ENCODE measurements at places on chromosomes 2 and 18. TPM values are rescaled to one million over a fixed set of nuclear protein-coding genes. Genes with fewer than 3 reads are reported as not detected.

DNA sequence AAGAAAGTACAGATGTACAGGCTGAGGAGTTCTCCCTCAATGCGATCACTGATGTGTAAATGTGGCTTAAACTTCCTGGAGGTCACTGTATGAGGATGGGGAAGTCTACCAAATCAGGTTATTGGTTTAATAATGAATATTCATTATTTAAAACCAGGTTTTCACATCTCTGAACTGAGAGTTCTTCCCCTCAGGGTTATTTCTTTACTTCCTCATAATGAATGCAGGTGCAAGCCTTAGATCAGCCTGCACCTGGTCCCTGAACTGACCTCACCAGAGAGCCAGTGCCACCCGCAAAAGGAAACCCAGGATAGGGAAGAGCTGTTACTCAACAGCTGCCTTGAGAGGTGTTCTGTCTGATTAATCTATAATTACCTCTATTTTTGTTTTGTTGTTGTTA, 369.0 kb downstream of the EPHA4 start:
- H3K4me1 ChIP-seq = peaks cover 5% of the 10 kb centered on the region
- H3K36me3 ChIP-seq = no peaks in the 10 kb centered on the region
- no peaks in the 10 kb centered on the region for H3K27me3 ChIP-seq
- H3K27ac ChIP-seq = no peak overlapping the region

- no peaks in the 10 kb centered on the region for H3K27me3 ChIP-seq
- no peak overlapping the region for H3K4me3 ChIP-seq
- no peaks in the 10 kb centered on the region for H3K4me1 ChIP-seq
- peak; percentile 39 for DNase-seq
These were observed 162.0 kb downstream of the RTP5 start for GRCh38 chr2:242031481-242032019.

- H3K27me3 ChIP-seq = no peaks in the 10 kb centered on the region
- H3K4me1 ChIP-seq = peaks cover 18% of the 10 kb centered on the region
- H3K36me3 ChIP-seq = no peaks in the 10 kb centered on the region
- DNase-seq = no peak
- H3K27ac ChIP-seq = no peak overlapping the region
These were observed 141.9 kb downstream of the HAUS1 start for GRCh38 chr18:46246101-46246500.

GRCh38 chr18:24052053-24052452, 37.5 kb downstream of the TTC39C start:
- H3K27ac ChIP-seq = peak overlapping the region; percentile 2
- no peaks in the 10 kb centered on the region for H3K36me3 ChIP-seq
- no peaks in the 10 kb centered on the region for H3K27me3 ChIP-seq
- H3K4me3 ChIP-seq = no peak overlapping the region

GRCh38 chr2:9206991-9207640, 504 bp downstream of the ASAP2 start:
- no peaks in the 10 kb centered on the region for H3K27me3 ChIP-seq
- peak overlapping the region; percentile 95 for H3K27ac ChIP-seq
- peaks cover 33% of the 10 kb centered on the region for H3K4me1 ChIP-seq
- H3K36me3 ChIP-seq = no peaks in the 10 kb centered on the region
- H3K4me3 ChIP-seq = peak overlapping the region; percentile 86

DNA sequence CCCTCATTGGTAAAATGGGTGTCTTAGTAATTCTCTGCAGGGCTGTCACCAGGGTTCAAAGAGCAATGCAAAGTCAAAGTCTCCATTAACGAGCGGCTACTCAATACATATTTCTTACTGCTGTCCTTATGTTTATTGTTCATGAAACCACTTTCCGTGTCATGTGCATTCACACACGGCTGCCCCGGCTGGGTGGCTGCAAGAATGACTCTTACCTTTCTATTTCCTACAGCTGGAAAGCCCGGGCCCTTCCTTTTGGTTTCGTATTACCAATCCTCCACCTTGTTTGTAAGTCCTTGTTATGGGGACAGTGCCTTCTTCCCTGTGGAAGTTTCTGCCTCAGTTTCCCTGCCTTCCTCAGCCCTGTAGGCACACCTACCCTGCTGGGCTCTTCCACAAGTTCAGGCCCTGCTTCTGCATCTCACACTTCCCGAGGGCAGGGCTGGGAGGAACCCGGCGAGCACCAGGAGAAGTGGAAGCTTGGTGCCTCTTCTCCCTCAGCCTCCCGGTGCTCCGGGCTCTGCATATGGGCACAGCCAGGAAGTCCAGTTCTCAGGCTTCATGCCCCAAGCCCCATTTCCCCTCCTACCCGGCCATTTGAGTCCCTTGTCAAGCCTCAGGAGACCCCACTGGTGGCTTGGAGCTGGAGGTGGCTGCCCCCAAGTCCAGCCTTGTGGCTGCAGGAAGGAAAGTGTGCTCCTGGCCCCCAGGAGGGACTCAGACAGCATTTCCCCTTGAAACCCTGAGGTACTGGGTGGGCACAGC, 18.7 kb upstream of the ACKR3 start:
- no peak for DNase-seq
- H3K27me3 ChIP-seq = no peaks in the 10 kb centered on the region
- no peak overlapping the region for H3K27ac ChIP-seq
- H3K4me3 ChIP-seq = no peak overlapping the region
- H3K36me3 ChIP-seq = no peaks in the 10 kb centered on the region

GRCh38 chr2:166090908-166091307, 36.9 kb downstream of the SCN1A start:
- H3K4me3 ChIP-seq = no peak overlapping the region
- no peaks in the 10 kb centered on the region for H3K36me3 ChIP-seq
- no peaks in the 10 kb centered on the region for H3K27me3 ChIP-seq
- DNase-seq = no peak

DNA sequence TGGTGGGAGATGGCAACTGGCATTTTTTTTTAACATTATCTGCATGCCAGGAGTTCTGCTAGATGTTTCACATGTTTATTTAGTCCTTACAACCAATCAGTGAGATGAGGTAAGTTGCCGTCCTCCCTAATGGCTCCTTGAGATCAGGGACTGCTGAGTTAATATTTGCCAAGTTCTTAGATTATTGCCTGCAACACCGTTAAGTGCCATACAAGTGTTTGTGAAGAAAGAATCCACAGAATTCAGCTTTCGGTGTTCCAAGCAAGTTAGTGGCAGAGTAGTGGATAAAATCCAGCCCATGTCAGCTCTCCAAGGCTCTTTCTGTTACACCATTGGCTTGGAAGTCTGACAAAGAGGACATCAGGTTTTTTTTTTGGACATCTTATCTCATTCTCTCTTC, 95.9 kb downstream of the C1QL2 start:
- no peaks in the 10 kb centered on the region for H3K27me3 ChIP-seq
- no peak overlapping the region for H3K4me3 ChIP-seq
- H3K36me3 ChIP-seq = no peaks in the 10 kb centered on the region
- DNase-seq = no peak
- no peak overlapping the region for H3K27ac ChIP-seq
- H3K4me1 ChIP-seq = no peaks in the 10 kb centered on the region

GRCh38 chr2:152098496-152099366, at the start of gene CACNB4:
Gene CACNB4 (minus strand): TSS chr2:152099044.
- DNase-seq = no peak
- peaks cover 37% of the 10 kb centered on the region for H3K27me3 ChIP-seq
- no peaks in the 10 kb centered on the region for H3K4me1 ChIP-seq
- H3K4me3 ChIP-seq = peak within 1 kb of the TSS; percentile 59

DNA sequence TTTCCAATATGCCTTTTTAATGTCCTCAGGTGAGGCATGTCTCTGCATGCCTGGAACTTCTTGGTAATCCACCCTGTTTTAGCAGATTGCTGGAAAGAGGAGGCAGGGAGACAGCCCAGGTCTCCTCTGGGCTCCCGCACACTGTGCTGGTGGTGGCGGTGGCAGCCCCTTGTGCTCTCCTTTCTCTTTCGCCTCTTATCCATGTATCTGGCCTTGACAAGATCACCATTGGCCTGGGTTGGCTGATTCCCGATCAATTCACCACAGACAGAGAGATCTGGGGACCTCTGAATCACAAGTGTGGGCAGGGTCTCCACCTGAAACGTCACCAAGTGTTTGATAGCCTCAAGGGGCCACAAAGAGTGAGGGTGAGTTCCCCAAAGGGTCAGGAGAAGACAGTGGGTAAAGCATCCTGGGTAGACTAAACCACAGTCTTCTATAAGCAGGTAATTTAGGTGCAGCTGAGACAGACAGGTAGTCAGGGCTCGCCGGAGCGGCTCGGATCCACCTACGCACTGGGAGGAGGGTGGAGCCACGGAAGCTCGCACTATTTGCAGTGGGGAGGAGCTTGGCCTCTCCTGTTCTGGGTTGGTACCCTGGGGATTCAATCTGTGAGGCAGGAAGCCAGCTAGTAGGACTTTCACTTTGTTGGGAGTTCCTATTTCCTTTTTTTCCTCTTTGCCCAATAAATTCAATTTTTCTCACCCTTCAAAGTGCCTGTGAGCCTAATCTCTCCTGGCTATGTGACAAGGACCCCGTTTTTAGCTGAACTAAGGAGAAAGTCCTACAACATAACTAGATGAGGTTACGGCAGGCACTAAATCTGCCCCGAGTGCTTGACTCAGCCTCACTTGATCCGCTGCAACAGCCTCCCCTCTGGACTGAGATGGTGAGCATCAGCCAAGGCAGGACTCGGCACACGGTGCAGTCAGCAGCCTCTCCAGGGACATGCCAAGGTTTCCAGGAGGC, 57.6 kb downstream of the SLC4A3 start:
- H3K27me3 ChIP-seq = no peaks in the 10 kb centered on the region
- H3K4me1 ChIP-seq = peaks cover 6% of the 10 kb centered on the region
- H3K27ac ChIP-seq = peak overlapping the region; percentile 52
- peak overlapping the region; percentile 35 for H3K4me3 ChIP-seq
- DNase-seq = peak; percentile 83

DNA sequence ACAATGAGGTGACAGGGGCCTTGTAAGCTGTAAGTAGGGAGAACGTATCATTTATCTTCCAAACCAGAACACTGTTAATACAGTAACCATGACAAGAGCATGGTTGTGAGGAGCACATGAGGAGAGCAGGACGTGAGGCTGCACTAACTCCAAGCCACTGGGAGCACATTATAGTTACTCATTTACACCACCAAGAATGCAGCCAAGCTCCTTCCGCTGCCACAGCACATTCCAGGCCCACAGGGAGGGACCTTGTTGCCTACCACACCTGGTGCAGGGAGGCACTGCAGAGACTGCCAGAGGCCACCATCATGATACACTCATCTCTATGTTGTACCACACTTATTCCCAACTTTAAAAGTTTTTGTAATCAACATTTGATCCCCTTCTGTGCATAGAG, 13.5 kb upstream of the SFXN5 start:
- H3K4me3 ChIP-seq = no peak overlapping the region
- no peak for DNase-seq
- no peaks in the 10 kb centered on the region for H3K4me1 ChIP-seq
- H3K36me3 ChIP-seq = peaks cover 11% of the 10 kb centered on the region
- H3K27me3 ChIP-seq = no peaks in the 10 kb centered on the region
- H3K27ac ChIP-seq = no peak overlapping the region

- H3K4me3 ChIP-seq = no peak overlapping the region
- H3K4me1 ChIP-seq = no peaks in the 10 kb centered on the region
- no peaks in the 10 kb centered on the region for H3K36me3 ChIP-seq
- no peaks in the 10 kb centered on the region for H3K27me3 ChIP-seq
- no peak for DNase-seq
These were observed 194.8 kb downstream of the TPGS2 start for GRCh38 chr18:36633961-36634412.

GRCh38 chr2:218391202-218391601, 8.5 kb upstream of the CTDSP1 start:
- no peaks in the 10 kb centered on the region for H3K4me1 ChIP-seq
- H3K36me3 ChIP-seq = no peaks in the 10 kb centered on the region
- H3K27me3 ChIP-seq = no peaks in the 10 kb centered on the region

- H3K4me1 ChIP-seq = no peaks in the 10 kb centered on the region
- H3K36me3 ChIP-seq = no peaks in the 10 kb centered on the region
- H3K27me3 ChIP-seq = no peaks in the 10 kb centered on the region
- H3K27ac ChIP-seq = no peak overlapping the region
- H3K4me3 ChIP-seq = no peak overlapping the region
These were observed 307.2 kb downstream of the FBXO15 start for GRCh38 chr18:73840319-73840945.

- H3K27ac ChIP-seq = peak overlapping the region; percentile 82
- H3K27me3 ChIP-seq = no peaks in the 10 kb centered on the region
- no peaks in the 10 kb centered on the region for H3K36me3 ChIP-seq
- H3K4me3 ChIP-seq = peak overlapping the region; percentile 3
- peak; percentile 67 for DNase-seq
- H3K4me1 ChIP-seq = no peaks in the 10 kb centered on the region
These were observed 228.3 kb upstream of the FOSL2 start for GRCh38 chr2:28164280-28164801.

DNA sequence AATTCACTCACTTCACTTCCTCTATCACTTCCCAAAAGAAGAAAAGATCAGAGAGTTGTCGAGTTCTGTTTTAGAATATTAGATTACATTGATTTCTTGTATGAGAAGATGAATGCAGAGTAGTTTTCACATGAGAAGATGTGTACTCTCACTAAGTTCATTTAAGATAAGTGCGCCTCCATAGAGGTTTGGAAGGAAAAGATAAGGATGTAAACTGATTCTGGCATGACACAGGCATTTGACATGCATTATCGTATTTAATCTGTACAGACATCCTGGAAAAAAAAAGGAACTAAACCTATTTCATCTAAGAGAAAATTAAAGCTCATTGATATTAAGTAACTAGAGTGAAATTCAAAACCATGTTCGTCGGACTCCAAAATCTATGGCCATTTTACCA, 152.2 kb upstream of the CRIM1 start:
- H3K27me3 ChIP-seq = no peaks in the 10 kb centered on the region
- DNase-seq = no peak
- H3K4me3 ChIP-seq = no peak overlapping the region
- no peaks in the 10 kb centered on the region for H3K36me3 ChIP-seq
- H3K4me1 ChIP-seq = no peaks in the 10 kb centered on the region
- H3K27ac ChIP-seq = no peak overlapping the region

- H3K4me1 ChIP-seq = no peaks in the 10 kb centered on the region
- H3K36me3 ChIP-seq = no peaks in the 10 kb centered on the region
- H3K27ac ChIP-seq = no peak overlapping the region
- H3K27me3 ChIP-seq = no peaks in the 10 kb centered on the region
These were observed 88.4 kb upstream of the NPAS2 start for GRCh38 chr2:100731535-100731981.

GRCh38 chr18:75247611-75248421, 37.2 kb downstream of the TSHZ1 start:
- H3K27ac ChIP-seq = peak overlapping the region; percentile 83
- H3K4me1 ChIP-seq = no peaks in the 10 kb centered on the region
- H3K4me3 ChIP-seq = peak overlapping the region; percentile 49
- H3K27me3 ChIP-seq = no peaks in the 10 kb centered on the region
- DNase-seq = no peak

The AKAIN1 gene
- not detected for total RNA-seq

The PHOSPHO2 gene
- total RNA-seq = 19.9 TPM

The OTOS gene
- not detected for total RNA-seq

The SPAST gene
- 17.1 TPM for total RNA-seq

The SLC4A5 gene
- 5.2 TPM for total RNA-seq

The SLC9A4 gene
- not detected for total RNA-seq

The GREB1L gene
- 6.9 TPM for total RNA-seq

The PLCD4 gene
- total RNA-seq = 25.0 TPM

The DYNAP gene
- total RNA-seq = not detected

The MYOM1 gene
- total RNA-seq = 17.3 TPM

The KCNG2 gene
- total RNA-seq = not detected

The ANKRD30BL gene
- total RNA-seq = not detected

The ZEB2 gene
- total RNA-seq = 55.1 TPM

The MARS2 gene
- 3.6 TPM for total RNA-seq

The MDH1B gene
- 2.2 TPM for total RNA-seq

The CD28 gene
- 0.28 TPM for total RNA-seq

The POTEC gene
- total RNA-seq = not detected

The VWA3B gene
- total RNA-seq = not detected

The KRTCAP3 gene
- not detected for total RNA-seq

The ABCA12 gene
- total RNA-seq = 0.28 TPM

The KIF1A gene
- 6.7 TPM for total RNA-seq

The CCDC141 gene
- total RNA-seq = 8.6 TPM

The CRYGD gene
- not detected for total RNA-seq

The RAB31 gene
- total RNA-seq = 74.6 TPM

The COL4A3 gene
- total RNA-seq = 1.4 TPM

All from sigmoid colon (tissue), 7 donors.